Activated CD4-positive, alpha-beta T cell treated with anti-CD3 and anti-CD28 coated beads, Interleukin-2, amount 50 U/mL, for 24 hours (primary cell): ENCODE measurements at places on chromosomes 1 and 21.

DNA sequence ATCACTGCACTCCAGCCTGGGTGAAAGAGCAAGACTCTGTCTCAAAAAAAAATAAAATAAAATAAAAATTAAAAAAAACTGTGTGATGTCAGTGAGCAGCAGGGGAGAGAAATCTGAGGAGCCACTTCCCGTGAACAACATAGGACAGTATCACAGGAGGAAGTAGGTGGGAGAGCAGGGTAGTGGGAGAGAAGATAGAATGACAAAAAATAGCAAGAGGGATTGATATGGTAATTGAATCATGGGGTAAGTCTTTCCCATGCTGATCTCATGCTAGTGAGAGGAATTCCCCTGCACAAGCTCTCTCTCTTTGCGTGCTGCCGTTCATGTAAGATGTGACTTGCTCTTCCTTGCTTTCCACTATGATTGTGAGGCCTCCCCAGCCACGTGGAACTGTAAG lies 81.6 kb upstream of the PBX1 start:
- DNase-seq = no peak

DNA sequence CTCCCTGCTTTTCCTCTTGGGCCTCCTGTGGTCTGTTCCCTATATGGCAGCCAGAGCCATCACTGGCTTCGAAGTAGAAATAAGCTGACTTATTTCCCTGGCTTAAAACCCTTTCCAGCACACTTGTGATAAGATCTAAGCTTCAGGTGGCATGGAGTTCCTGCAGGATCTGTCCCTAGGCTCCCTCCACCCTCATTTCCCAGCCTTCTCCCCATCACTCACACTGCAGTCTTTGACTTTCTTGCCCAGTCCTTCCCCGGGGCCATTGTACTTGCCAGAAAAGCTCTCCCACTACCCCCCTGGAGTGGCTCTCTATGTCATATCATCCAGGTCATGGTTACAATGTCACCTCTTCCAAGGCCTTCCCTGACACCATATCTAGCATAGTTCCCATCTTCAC lies 55.8 kb downstream of the KCNJ6 start:
- no peak for DNase-seq

GRCh38 chr1:69485616-69486015 lies 82.1 kb upstream of the LRRC7 start:
- no peak for DNase-seq

- no peak for DNase-seq
Measured at GRCh38 chr21:43849532-43850299, 15.3 kb upstream of the AGPAT3 start.

GRCh38 chr21:45190013-45190412 lies 97.7 kb downstream of the POFUT2 start:
- DNase-seq = no peak

GRCh38 chr1:222387007-222387814 lies 160.7 kb downstream of the HHIPL2 start:
- DNase-seq = no peak

DNA sequence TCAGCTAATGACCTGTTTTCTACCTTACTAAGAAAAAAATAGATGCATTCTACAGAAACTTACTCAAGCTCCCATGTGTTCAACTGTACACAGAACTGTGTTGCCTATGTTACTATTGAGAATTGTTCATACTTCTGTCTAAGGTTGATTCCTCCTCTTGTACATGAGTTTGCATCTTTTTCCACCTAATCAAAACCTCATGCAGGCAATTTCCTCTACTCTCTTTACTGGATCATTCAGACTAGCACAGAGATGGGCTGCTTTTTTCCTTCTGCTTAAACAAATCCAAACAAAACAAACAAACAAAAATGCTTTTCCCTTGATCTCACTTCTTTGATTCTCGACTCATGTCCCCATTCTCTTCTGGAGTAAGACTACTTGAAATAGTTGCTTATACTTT lies 58.8 kb upstream of the PTGFR start:
- DNase-seq = no peak

DNA sequence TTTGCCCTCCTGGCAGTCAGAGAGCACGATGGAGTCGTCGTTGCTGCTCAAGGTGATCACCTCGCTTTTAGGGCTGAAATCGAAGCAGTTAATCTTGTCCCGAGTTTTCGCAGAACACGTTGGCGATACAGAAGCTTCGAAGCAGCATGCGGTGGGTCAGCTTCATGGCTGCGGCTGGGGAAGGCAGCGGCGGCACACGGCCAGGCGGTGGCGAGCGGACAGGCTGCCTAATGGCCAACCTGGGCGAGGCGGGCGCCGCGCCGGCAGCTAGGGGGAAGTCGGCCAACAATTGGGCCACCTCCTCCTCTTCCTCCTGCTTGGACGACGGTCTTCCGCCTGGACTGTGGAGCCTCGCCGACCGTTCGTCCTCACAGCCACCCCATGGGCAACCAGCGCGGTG lies 34.8 kb downstream of the CDC7 start:
- no peak for DNase-seq

DNA sequence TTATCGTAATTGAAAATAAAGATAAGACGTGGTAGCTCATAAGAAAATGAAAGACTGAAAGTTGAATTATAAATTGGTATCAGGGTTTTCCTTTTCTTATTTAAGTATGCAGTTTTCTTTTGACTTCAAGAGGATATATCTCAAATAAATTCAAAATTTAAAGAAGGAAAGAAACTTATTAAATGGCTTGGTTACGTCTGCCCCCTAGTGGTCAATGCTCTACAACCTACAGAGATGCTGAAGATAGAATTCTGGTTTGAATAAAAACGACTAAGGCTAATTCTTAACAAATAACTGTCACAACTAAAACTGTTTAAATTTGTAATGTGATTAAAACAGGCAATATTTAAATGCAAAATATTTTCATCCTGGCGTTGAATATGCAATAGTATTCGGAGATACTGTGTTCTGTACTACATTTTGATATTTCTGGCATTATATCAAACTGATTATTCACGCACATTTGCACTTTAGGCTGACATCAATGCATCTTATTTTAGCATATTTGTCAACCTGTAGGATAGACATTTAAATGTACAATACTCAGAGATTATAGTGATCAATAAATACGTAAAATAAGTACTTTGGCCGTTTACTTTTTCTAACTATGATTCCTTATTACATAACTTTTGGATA lies 26.8 kb downstream of the IFI44 start:
- no peak for DNase-seq

- DNase-seq = no peak
Measured at GRCh38 chr1:221719987-221720386, 21.9 kb downstream of the DUSP10 start.

DNA sequence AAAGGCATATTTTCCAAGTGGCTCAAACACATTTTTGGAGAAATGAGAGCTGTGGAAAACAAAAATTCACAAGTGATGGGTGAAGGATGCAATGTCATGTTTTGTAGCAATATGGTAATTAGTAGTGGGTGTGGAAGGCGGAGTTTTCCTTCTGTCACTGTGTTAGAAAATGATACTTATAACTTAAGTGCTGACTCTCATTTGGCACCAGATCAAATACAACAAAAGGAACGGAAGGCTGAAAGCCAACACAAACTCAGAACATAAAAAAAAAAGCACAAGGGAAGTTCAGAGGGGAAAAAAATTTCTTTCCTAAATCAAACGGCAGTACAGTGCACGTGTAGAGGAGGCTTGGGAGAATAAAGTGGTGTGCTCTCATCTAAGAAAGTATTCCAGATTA lies at the start of gene TNFSF18:
Gene TNFSF18, minus strand, starts transcription at position 77 of the 400 bp plus-strand sequence. Its CDS starts 45 bp downstream, at position 32.
- no peak for DNase-seq

GRCh38 chr1:88595355-88596002 lies 88.6 kb upstream of the PKN2 start:
- DNase-seq = peak; percentile 3

DNA sequence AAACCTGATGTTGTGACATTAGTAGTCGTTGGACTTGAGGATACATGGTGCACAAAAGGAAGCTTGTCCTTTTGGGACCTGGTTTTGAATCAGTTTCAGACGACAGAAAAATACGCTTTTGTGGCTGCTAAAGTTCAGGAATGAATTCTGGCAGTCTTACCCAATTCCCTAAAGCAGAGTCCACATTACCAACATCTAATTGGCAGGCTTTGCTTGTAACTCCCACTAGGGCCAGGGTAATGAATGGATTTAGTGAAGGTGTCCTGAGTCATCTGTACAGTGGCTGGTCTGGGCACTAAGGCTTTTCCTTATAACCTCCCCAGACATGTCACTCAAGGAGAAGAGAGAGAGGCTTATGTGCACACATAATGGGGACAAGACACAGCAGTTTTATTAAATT lies 66.2 kb upstream of the RNPC3 start:
- no peak for DNase-seq

DNA sequence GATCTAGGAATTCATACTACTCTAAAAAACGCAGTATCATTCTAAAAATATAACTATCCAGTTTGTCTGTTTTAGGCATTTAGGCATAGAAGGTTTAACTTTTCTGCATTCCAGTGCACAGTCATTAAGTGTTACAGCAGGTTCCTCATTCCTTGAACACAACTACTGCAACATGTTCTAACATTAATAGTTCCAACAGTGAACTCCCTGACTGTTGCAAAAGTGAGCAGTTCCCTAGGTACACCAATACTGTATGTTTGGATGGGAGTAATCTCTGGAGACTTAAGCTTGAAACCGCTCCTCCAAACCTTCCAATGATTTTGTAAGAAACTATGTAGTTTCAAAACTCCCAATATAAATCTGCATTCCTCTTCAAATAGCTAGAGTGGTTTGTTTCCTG lies 46.2 kb downstream of the UCHL5 start:
- no peak for DNase-seq

DNA sequence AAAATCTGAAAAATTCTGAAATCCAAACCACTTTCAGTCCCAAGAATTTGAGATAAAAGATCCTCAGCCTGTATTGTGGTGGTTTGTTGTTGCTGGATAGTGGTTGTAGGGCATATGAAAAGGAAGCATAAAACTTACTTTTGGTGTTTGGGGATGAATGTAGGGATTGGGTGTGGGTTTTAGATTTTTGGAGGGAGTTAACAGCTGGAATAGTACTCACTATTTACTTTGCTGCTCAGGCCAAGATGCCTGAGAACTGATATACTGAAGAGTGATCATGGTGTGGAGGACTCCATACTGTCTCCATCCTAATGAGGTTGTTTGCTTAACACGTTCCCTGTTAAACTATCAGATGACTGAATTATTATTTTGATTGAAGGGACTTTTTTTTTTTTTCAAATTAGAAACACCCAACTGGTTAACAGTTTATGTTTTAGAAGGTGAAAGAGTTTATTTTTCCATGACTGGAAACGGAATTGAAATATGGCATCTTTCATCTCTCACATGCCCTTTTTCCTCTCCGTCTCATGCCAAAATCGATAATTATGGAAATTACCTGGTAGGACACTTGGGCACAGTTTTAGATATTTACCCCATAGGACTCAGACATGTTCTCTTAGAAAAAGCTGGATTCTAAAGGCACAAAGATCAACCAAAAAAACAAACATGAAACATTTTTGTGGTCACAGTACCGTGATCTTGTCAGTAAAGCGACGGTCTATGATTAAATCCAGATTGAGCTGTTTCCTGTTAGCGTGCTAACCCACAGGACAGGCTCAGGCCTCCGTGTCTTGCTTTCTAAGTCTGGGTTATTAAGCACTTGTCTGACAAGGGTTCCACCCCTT lies 37.3 kb downstream of the RGL1 start:
- DNase-seq = no peak

- no peak for DNase-seq
Measured at GRCh38 chr1:44934791-44935190, 51.6 kb downstream of the EIF2B3 start.

DNA sequence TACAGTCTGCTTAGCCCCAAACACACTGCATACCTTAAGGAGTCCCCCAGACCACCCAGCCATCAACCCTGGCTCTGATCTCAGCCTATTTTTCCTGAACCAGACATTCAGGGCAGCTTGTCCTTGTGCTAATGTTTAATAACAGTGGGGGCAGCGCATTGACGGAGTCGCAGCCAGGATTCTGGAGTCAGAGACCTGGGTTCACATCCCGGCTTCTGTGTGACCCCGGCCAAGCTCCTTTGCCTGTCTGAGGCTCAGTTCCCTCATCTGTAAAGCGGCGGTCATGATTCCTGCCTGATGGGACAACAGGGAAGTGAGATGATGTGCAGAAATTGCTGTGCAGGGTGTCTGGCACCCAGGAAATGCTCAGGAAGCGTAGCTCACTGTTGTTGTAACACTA lies 63.1 kb downstream of the MATN1 start:
- no peak for DNase-seq

GRCh38 chr1:234909851-234910250 lies 218.8 kb downstream of the TOMM20 start:
- DNase-seq = no peak

GRCh38 chr21:16821588-16821987 lies 691.3 kb upstream of the CXADR start:
- no peak for DNase-seq

DNA sequence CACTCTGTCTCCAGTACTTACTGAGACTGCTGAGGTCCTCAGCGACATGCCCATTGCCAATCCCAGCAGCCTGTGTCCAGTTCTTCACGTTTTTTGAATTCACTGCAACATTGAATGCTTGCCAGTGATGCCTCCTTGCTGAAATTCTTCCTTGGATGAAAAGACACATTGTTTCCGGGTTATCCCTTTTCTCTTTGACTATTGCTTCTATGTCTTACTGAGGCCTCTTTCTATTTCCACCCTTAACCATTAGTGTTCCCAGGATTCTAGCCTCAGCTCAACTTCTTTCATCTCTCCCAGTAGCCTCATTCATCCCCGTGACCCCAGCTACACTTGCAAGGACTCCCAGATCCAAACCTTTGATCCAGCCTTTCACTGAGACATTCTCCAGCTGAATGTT lies 46.5 kb upstream of the KIF26B start:
- no peak for DNase-seq

DNA sequence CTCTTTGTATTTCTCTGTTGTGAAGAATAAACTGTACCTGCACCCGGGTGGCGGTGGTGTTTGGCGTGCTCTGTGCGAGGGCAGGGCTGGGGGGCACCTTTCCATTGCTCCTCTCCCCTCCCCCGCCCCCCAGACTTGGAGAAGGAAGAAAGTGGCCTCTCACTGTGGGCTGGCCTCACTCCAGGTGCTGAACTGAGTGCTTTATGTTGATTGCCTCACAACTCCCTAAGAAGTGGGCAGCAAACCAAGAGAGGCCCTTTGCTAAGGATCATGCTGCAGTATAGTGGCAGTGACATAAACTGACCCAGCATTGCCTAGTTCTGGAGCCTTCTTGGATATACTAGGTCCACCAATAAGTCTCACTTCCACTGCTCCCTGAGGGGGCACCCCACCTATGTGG lies 20.2 kb downstream of the A3GALT2 start:
- no peak for DNase-seq

- DNase-seq = peak; percentile 37
Measured at GRCh38 chr1:235206533-235207208, 45.6 kb upstream of the RBM34 start.

GRCh38 chr21:29920938-29921337 lies 18.9 kb downstream of the GRIK1 start:
- DNase-seq = no peak
